Ascending aorta (tissue), 2 donors: ENCODE measurements at places on chromosomes 5 and 9. TPM values are rescaled to one million over a fixed set of nuclear protein-coding genes. Genes with fewer than 3 reads are reported as not detected.

The FAM221B gene
- not detected for total RNA-seq

The SMAD5 gene
- total RNA-seq: 23.8 TPM

The ELAVL2 gene
- not detected for total RNA-seq

The ADGRD2 gene
- total RNA-seq: not detected

The SAXO1 gene
- total RNA-seq: 0.11 TPM

The CFAP77 gene
- not detected for total RNA-seq

The HSPB3 gene
- not detected for total RNA-seq

The SLC9A3 gene
- 9.9 TPM for total RNA-seq

The PCDHGC4 gene
- total RNA-seq: 59.3 TPM

The PCDHB1 gene
- total RNA-seq: not detected

The OR13C9 gene
- not detected for total RNA-seq

The GPR151 gene
- not detected for total RNA-seq

DNA sequence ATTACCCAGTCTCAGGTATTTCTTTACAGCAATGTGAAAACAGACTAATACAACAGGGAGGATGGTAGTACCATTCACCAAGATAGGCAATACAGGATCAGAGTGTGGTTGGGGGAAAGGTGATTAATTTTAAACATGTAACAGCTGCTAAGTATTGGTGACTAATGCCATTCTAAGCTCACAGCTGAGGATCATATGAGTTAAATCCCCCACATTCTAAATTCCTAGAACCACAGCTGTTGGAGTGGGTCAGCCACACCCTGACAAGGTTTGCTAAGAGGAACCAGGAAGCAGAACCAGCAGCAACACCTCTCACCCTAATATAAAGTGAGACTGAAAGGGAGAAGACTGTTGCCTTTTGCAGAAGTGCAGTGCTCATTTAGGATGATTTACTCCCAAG is 24.8 kb downstream of the HSPB3 start:
- no peaks in the 10 kb centered on the region for H3K27me3 ChIP-seq
- no peaks in the 10 kb centered on the region for H3K36me3 ChIP-seq
- H3K4me3 ChIP-seq: no peak overlapping the region
- no peaks in the 10 kb centered on the region for H3K4me1 ChIP-seq
- no peak for DNase-seq

DNA sequence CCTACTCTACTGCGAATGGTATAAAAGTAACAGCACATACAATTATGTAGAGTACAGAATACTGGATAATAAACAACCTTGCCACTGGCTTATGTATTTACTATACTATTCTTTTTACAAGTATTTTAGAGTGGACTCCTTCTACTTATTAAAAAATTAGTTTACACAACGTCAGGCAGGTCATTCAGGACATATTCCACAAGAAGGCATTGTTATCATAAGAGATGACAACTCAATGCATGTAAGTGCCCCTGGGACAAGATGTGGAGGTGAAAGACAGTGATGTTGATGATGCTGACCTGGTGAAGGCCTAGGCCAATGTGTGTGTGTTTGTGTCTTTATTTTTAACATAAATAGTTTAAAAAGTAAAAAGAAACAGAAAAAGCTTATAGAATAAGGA is 421.7 kb downstream of the CDH12 start:
- H3K27me3 ChIP-seq: no peaks in the 10 kb centered on the region
- no peak overlapping the region for H3K4me3 ChIP-seq
- no peak overlapping the region for H3K27ac ChIP-seq
- H3K36me3 ChIP-seq: no peaks in the 10 kb centered on the region
- no peaks in the 10 kb centered on the region for H3K4me1 ChIP-seq

- DNase-seq: no peak
- H3K27me3 ChIP-seq: peaks cover 12% of the 10 kb centered on the region
- peak overlapping the region; percentile 66 for H3K4me3 ChIP-seq
- no peaks in the 10 kb centered on the region for H3K36me3 ChIP-seq
- peaks cover 32% of the 10 kb centered on the region for H3K4me1 ChIP-seq
Measured at GRCh38 chr5:37838933-37839341, 904 bp downstream of the GDNF start.

DNA sequence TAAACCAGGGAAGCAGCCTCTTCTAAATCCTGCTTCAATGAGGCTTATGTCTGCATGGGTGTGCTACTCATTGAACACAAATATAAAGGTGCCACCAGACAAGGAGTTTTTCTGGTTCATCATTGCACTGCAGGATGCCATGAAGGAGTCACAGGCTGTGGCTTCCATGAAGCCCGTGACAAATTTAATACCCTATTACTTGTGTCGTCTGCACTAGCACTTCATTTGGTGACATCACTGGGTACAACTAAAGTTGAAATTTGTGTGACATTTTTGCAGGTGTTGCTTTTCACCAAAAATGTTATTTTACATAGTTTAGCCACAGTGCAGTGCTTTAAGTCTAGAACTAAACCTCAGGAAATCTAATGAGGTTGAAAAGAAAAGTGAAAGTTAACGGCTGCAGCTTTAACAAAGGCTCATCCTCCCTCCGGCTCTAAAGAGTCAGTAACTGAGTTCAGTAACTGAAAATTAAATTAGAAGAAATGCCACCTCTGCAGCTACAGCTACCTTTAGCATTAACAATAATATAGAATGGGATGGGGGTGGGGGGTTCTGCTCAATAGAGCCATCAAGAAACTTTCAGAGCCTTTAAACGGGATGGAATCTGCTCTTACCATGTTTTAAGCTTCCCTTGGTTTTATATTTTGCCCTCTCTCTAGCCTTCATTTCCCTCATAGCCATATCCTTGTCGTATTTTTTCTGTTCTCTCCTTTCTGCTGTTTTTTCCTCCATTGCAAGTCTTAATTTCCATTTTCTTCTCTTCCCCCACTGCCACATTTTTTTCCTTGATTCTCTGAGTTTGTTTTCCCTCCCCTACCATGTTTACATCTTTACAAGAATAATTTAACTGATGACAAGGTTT is 233.8 kb upstream of the TMEM161B start:
- H3K27ac ChIP-seq: no peak overlapping the region
- no peaks in the 10 kb centered on the region for H3K4me1 ChIP-seq
- peak overlapping the region; percentile 43 for H3K4me3 ChIP-seq
- DNase-seq: no peak
- H3K27me3 ChIP-seq: no peaks in the 10 kb centered on the region

DNA sequence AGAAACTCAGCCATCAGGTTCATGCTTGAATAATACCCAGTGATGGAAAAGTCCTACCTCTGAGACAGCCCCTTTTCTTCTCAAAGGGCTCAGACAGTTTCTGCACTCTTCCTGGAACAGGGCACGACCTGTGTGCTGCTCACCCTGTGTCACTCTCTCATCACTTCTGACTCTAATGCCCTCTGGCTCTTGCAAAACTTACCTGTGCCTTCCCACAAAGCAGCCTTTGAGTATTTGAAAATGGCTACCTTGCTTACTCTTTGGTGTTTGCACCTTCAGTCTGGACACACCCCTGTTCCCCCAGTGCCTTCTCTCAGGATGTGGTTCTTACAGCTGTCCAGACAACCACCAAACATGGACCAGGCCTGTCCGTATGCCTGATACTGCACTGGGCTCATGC is 171.4 kb downstream of the GRIA1 start:
- no peak overlapping the region for H3K27ac ChIP-seq
- no peak for DNase-seq
- no peak overlapping the region for H3K4me3 ChIP-seq
- H3K27me3 ChIP-seq: no peaks in the 10 kb centered on the region

DNA sequence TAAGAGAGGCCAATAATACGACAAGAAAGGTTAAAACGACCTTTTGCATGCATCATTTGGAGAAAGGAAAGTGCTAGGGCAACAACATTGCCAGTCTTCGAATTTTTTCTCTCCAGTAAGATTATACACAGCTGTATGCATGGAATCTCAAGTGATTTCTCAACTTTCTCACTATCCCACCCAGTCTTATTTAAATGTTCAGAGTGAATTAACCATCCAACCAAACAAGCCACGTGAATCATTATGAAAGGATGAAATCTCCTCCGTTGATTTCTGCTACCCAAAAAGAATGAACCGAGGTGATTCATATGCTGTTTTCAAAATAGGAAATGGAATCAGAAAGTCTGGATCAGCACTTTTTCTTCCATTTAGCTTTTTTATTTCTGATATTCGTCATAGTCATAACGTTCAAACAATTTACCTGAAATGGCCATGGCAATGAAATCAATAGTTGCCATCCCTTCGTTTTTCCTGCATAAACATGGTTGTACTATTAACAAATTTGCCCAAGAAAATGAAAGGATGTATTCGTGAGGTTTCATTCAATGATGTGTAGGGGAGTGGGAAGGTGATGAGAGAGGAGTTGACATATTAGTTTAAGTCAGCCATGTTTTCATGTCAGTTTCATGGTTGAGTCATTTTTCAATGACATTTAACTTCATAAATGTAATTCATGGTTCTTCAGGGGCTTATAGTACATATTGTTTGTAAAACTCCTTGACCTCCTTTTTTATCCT is 170.9 kb upstream of the WWC1 start:
- no peak overlapping the region for H3K4me3 ChIP-seq

GRCh38 chr5:109692852-109693251 is 3.1 kb downstream of the MAN2A1 start:
- peak overlapping the region; percentile 98 for H3K4me3 ChIP-seq
- no peaks in the 10 kb centered on the region for H3K36me3 ChIP-seq
- H3K27ac ChIP-seq: peak overlapping the region; percentile 42
- H3K27me3 ChIP-seq: no peaks in the 10 kb centered on the region
- H3K4me1 ChIP-seq: peaks cover 6% of the 10 kb centered on the region
- no peak for DNase-seq

DNA sequence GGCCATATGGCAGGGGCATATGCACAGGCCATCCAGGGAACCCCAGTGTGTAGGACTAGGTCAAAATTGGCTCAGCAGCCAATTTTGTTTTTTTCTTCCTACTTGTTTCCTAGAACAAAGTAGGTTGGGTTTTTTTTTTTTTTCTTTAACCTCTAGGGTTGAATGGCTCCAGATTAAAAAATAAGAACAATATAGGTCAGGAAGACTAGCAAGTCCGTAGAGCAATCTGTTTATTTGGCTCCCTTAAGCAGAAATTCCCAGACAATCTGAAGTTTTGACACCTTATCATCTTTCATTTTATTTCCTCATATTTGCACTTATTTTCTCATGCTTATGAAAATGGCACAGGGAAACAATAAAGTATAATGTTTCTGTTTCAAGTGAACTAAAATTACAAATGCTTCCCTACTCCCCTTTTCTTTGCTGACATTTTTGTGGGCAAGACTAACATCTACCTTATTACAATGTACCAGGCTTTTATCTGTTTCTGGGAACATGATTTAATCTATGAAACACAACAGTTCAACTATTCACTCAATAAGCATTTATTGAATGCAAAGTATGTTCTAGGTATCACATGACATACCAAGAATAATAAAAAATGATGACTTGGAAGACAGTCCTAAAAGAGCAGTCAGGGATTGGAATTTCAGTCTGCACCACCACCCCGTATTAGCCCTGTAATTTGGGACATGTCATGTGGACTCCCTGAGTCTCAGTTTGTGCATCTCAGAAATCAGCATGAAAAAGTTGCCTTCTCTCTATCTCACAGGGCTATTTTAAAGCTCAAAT is 30.5 kb downstream of the TLR4 start:
- H3K4me3 ChIP-seq: no peak overlapping the region
- H3K27me3 ChIP-seq: no peaks in the 10 kb centered on the region
- H3K27ac ChIP-seq: no peak overlapping the region
- H3K4me1 ChIP-seq: peaks cover 2% of the 10 kb centered on the region
- no peak for DNase-seq
- no peaks in the 10 kb centered on the region for H3K36me3 ChIP-seq

GRCh38 chr9:112764837-112765236 is 14.3 kb downstream of the SNX30 start:
- no peaks in the 10 kb centered on the region for H3K27me3 ChIP-seq
- no peak overlapping the region for H3K4me3 ChIP-seq
- H3K36me3 ChIP-seq: no peaks in the 10 kb centered on the region
- H3K4me1 ChIP-seq: no peaks in the 10 kb centered on the region
- no peak for DNase-seq
- no peak overlapping the region for H3K27ac ChIP-seq

DNA sequence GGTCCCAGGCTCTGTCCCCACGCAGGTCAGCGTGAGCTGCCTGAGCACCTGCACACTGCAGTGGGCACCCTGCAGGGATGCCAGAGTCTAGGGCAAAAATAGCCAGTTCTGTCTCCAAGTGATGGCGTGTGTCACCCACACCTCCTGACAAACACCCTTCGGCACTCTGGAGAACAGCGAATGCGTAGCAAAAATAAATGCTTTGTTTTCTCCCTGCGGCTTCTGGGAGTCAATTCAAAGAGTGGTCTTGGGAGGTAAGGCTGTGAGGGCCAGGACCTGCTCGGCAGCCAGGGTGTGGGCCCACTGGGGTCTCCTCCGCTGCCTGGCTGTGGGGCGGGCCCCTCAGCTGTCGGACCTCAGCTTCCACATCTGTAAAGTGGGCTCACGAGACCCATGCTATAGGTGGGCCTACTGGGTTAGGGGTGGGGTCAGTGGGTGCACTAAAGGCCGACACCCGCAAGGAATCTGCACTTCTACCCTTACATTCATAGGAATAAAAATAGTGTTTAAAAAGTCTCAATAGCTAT is 37.4 kb downstream of the RASGEF1C start:
- H3K4me3 ChIP-seq: no peak overlapping the region
- H3K27ac ChIP-seq: no peak overlapping the region
- no peak for DNase-seq
- no peaks in the 10 kb centered on the region for H3K4me1 ChIP-seq
- no peaks in the 10 kb centered on the region for H3K27me3 ChIP-seq

GRCh38 chr5:6494939-6495338 is 46.3 kb downstream of the UBE2QL1 start:
- H3K4me1 ChIP-seq: no peaks in the 10 kb centered on the region
- no peaks in the 10 kb centered on the region for H3K27me3 ChIP-seq
- DNase-seq: no peak
- H3K4me3 ChIP-seq: no peak overlapping the region
- H3K36me3 ChIP-seq: peaks cover 13% of the 10 kb centered on the region
- no peak overlapping the region for H3K27ac ChIP-seq

DNA sequence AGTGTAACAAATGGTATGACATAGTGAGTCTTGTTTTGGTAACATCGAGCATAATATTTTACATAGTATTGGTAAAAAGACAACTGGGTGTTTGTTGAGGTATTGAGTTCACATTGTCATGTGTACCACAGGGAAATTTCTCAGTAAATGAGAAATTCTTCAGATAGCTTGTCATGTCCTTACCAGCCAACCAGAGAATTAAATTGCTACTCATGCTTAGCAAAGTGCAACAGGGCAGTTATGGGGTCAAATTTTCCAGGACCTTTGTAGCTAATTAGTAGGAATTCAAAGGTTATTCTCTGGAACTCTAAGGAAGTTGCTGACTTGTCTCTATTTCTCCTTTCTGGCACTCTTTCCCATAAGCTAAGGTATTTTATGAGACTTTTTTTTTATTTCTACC is 595.7 kb downstream of the EFNA5 start:
- no peak for DNase-seq
- H3K4me1 ChIP-seq: no peaks in the 10 kb centered on the region
- H3K27me3 ChIP-seq: no peaks in the 10 kb centered on the region
- H3K27ac ChIP-seq: no peak overlapping the region

- no peak overlapping the region for H3K4me3 ChIP-seq
- H3K4me1 ChIP-seq: peaks cover 3% of the 10 kb centered on the region
- no peak overlapping the region for H3K27ac ChIP-seq
- no peaks in the 10 kb centered on the region for H3K36me3 ChIP-seq
- DNase-seq: no peak
Measured at GRCh38 chr9:89951675-89952074, 346.9 kb downstream of the GADD45G start.

- no peak overlapping the region for H3K4me3 ChIP-seq
- H3K4me1 ChIP-seq: no peaks in the 10 kb centered on the region
- no peak for DNase-seq
- no peak overlapping the region for H3K27ac ChIP-seq
- no peaks in the 10 kb centered on the region for H3K27me3 ChIP-seq
Measured at GRCh38 chr5:178121391-178122276, 8.3 kb downstream of the N4BP3 start.

GRCh38 chr9:88258601-88259000 is 120.3 kb upstream of the SPATA31C2 start:
- no peak overlapping the region for H3K4me3 ChIP-seq
- DNase-seq: peak; percentile 76
- H3K27ac ChIP-seq: no peak overlapping the region
- no peaks in the 10 kb centered on the region for H3K36me3 ChIP-seq
- H3K27me3 ChIP-seq: no peaks in the 10 kb centered on the region
